ENCODE measurements at places on chromosomes 5 and 9. TPM values are rescaled to one million over a fixed set of nuclear protein-coding genes. Genes with fewer than 3 reads are reported as not detected.

DNA sequence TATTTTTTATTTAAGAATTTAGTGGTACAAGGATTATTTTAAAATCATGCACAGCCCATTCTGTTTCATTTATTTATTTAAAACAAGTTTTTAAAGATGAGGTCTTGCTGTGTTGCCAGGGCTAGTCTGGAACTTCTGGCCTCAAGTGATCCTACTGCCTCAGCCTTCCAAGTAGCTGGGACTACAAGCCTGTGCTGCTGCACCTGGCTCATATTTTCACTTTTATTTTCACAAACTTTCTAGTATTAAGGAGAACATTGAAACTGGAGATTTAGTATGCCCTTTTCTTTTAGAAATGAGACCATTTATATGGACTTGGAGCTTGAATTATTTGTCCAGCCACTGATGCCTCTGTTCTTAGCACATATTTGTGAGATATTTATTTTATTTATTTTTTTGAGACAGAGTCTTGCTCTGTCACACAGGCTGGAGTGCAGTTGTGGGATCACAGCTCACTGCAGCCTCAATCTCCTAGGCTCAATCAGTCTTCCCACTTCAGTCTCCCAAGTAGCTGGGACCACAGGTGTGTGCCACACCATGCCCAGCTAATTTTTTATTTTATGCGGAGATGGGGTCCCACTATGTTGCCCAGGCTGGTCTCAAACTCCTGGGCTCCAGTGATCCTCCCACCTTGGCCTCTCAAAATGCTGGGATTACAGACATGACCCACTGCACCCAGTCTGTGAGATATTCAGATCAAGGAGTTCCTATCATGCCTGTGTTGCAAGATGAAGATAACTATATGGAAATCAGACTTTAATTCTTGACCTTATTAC is 7.4 kb downstream of the DMXL1 start:
- H3K36me3 ChIP-seq: no peaks in the 10 kb centered on the region
- DNase-seq: no peak
- H3K4me3 ChIP-seq: no peak overlapping the region

- DNase-seq: peak; percentile 12
- H3K4me3 ChIP-seq: peak overlapping the region; percentile 51
- H3K27me3 ChIP-seq: no peaks in the 10 kb centered on the region
- H3K36me3 ChIP-seq: no peaks in the 10 kb centered on the region
Measured at GRCh38 chr5:123099514-123100151, 10.6 kb downstream of the PRDM6 start.

- no peaks in the 10 kb centered on the region for H3K27me3 ChIP-seq
- no peak for DNase-seq
- no peak overlapping the region for H3K4me3 ChIP-seq
- H3K36me3 ChIP-seq: peaks cover 3% of the 10 kb centered on the region
Measured at GRCh38 chr5:98791001-98791519, 17.6 kb downstream of the RGMB start.

DNA sequence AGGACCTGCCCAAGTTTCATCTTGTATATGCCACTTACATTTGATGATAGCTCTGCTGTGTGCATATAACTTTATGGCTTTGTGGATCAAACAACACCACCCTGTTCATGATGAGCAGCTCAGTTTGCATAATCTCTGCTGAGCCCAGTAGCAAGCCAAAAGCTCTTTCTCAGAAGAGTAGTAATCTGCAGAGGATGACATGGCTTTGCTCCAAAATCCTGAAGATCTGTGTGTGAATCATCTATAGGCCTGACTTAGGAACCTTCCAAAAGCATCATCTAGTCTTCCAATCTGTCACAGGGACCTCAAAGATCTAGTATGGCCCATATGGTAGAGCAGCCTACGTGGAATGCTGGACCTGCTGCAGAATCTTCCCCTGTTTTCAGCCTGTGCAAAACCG is 394.6 kb downstream of the PSAT1 start:
- H3K27me3 ChIP-seq: no peaks in the 10 kb centered on the region
- H3K27ac ChIP-seq: no peak overlapping the region
- DNase-seq: no peak
- H3K36me3 ChIP-seq: no peaks in the 10 kb centered on the region
- H3K4me1 ChIP-seq: no peaks in the 10 kb centered on the region
- H3K4me3 ChIP-seq: no peak overlapping the region

DNA sequence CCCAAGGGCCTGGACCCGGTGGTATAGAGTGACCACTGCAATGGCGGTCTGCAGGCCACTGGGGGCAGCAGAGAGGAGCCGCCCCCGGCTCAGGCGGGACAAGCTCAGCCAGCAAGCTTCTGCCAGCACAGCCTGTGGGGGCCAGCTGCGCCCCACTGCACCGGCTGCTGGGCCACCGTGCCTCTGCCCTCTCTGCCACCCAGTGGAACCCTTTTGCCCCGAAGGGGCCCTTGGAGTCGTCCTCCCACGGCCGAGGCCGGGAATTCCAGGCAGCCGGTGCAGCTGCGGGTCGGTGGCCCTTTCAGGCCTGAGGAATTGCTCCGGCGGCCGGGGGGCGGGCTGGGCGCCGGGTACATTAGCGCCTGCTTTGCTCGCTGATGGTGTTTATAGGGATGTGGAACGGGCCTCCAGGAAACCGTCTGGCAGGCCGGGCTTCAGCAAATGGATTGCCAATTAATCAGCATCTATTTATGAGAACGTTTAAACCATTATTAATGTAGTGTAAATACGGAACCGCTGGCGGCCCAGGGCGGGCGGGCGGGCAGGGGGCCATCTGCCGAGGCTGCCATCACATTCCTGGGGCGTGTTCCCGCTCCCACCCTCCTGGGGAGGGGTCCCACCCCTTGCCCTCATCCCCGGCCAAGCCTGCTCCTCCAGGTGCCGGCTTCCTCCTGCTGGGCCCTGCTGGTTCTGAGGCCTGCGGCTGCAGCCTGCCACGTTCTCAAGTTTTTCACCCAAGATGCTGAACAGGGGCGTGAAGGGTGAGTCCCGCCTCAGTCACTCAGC is 127.4 kb downstream of the BARX1 start:
- no peaks in the 10 kb centered on the region for H3K36me3 ChIP-seq
- H3K4me3 ChIP-seq: no peak overlapping the region
- H3K27ac ChIP-seq: no peak overlapping the region
- no peak for DNase-seq

The TMEM232 gene
- total RNA-seq: 1.2 TPM

The MAML1 gene
- total RNA-seq: 29.5 TPM

The SMAD5 gene
- total RNA-seq: 64.3 TPM

Measured in HCT116 (cell line).